ENCODE measurements at places on chromosomes 11 and 22. TPM values are rescaled to one million over a fixed set of nuclear protein-coding genes. Genes with fewer than 3 reads are reported as not detected.

DNA sequence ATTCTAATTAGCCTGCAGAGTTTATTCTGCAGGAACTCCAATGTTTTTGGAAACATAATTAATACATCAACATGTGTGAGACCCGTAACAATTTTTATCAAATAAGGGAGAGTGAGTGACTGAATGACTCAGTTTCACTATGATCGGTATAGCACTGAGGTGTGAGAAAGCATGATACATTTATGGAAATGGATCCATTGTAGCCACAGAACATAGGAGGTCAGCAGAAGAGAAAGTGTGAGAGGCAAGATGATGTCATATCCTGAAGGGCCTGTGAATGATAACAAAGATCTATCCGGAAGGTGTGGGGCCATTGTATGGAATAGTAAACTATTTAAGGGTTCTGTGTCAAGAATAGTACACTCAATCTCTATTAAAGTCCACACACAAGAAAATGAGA, 1406.1 kb upstream of the TENM4 start:
- DNase-seq: no peak

DNA sequence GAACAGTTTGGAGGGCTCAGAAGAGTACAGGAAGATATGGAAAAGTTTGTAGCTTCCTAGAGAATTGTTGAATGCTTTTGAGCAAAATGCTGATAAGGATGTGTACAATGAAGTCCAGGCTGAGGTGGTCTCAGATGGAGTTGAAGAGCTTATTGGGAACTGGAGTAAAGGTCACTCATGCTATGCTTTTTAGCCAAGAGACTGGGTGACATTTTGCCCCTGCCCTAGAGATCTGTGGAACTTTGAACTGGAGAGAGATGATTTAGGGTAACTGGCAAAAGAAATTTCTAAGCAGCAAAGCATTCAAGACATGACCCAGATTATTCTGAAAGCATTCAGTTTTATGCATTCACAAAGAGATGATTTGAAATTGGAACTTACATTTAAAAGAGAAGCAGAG, 27.9 kb upstream of the CABP2 start:
- DNase-seq: no peak

GRCh38 chr11:83706566-83706965, 420.4 kb upstream of the CCDC90B start:
- no peak for DNase-seq

- DNase-seq: no peak
These were observed 30.7 kb downstream of the PARVG start for GRCh38 chr22:44211256-44211945.

The RAB36 gene
- total RNA-seq: 3.2 TPM

The B4GALNT4 gene
- 15.5 TPM for total RNA-seq

The TOMM22 gene
- 21.1 TPM for total RNA-seq

The POU2F3 gene
- total RNA-seq: 2.7 TPM
